CD4-positive, alpha-beta T cell (primary cell): ENCODE measurements at places on chromosomes 2 and 18. TPM values are rescaled to one million over a fixed set of nuclear protein-coding genes. Genes with fewer than 3 reads are reported as not detected.

SERPINB12 gene
- total RNA-seq, result not detected

ABCG5 gene
- not detected for total RNA-seq

TLX2 gene
- total RNA-seq, result 0.14 TPM

IKZF2 gene
- total RNA-seq, result 8.9 TPM

CPLX4 gene
- total RNA-seq, result not detected

GRCh38 chr2:40244675-40245074 lies 207.2 kb downstream of the SLC8A1 start:
- DNase-seq, result no peak

- DNase-seq, result no peak
Observed at GRCh38 chr2:207698301-207698700, 13.1 kb upstream of the CCNYL1 start.

GRCh38 chr18:63974991-63975390 lies 5.1 kb downstream of the SERPINB8 start:
- peak; percentile 39 for DNase-seq

- DNase-seq, result no peak
Observed at GRCh38 chr2:23464905-23465537, 80.0 kb downstream of the KLHL29 start.

GRCh38 chr2:236545814-236546480 lies 23.7 kb upstream of the ACKR3 start:
- DNase-seq, result peak; percentile 40

GRCh38 chr2:2689306-2689705 lies 358.2 kb upstream of the MYT1L start:
- DNase-seq, result no peak

GRCh38 chr18:47247416-47248114 lies 3.9 kb downstream of the SKOR2 start:
- DNase-seq, result no peak

DNA sequence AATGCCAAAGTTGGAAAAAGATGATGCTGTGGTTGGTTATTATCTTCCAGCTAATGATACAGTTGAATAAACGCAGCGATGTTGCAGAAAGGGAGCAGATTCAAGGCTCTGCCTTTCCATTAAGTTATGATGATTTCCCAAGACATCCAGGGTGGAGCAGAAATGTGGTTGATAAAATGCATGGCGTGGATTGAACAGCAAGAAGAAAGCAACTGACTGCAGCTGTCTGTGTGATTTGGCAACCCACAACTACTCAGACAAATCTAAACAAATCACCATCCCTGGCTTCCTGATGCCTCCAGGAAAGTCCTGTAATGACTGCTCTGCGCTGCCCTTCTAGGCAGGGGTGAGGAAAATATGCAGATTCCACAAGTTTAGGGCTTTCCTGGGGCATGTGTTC lies 166.3 kb downstream of the NRP2 start:
- DNase-seq, result no peak

DNA sequence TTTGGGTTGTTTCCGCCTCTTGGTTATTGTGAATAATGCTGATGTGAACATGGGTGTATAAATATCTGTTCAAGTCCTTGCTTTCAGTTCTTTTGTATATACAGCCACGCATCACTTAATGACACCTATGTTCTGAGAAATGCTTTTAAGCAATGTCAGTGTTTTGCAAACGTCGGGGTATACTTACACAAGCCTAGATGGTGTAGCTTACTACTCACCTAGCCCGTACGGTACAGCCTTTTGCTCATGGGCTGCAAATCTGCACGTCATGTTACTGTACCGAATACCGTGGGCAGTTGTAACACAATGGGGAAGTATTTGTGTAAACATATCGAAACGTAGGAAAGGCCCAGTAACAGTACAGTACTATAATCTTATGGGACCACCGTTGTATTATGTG lies 12.4 kb downstream of the RALB start:
- no peak for DNase-seq
